ENCODE measurements at places on chromosomes 6 and 20.

GRCh38 chr6:10532392-10532791, 11.2 kb downstream of the GCNT2 start:
- DNase-seq: no peak

DNA sequence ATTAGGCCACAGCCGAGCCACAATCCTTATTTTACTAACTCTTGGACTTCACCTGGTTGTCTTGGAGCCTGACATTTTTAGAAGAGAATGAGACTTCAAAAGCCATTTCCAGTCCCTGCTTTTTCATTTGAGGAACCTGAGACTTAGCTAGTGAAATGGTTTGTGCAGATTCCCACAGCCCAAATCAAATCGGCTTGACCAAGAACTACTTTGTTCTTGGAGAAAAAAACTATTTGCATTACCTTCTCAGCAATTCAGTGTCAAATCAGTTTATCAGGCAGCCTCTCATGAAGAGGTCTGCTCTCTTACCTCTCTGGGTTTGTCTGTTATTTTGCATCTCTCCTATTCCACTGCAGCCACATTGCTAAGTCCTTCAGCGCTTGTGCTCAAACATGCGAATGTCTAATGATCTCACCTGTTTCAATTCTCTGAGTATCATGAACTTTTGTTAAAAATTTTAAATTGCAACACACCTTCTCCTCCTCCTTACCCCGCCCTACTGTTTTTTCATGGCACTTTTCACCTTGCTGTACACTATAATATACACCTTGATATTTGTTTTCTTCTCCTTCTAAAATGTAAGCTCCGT, 573 bp upstream of the IFNGR1 start:
- DNase-seq: no peak

- DNase-seq: no peak
Measured at GRCh38 chr6:168007592-168008338, 10.3 kb downstream of the KIF25 start.

DNA sequence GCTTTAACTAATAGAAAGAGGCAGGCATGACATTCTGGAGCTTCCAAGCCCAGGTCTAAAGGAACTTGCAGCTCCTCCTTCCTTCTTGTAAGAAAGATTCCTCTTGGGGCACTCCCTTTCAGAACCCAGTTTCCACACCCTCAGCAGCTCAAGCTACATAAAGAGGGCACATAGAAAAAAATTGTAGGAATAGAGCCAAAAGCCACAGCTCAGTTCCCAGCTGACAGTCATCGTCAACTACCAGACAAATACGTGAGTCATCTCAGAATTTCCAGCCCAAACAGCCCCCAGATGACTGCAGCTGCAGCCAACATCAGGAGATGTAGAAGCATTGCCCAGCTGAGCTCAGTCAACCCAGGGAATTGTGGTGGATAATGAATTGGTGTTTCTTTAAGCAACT, 349.8 kb upstream of the ARID1B start:
- DNase-seq: peak; percentile 7

DNA sequence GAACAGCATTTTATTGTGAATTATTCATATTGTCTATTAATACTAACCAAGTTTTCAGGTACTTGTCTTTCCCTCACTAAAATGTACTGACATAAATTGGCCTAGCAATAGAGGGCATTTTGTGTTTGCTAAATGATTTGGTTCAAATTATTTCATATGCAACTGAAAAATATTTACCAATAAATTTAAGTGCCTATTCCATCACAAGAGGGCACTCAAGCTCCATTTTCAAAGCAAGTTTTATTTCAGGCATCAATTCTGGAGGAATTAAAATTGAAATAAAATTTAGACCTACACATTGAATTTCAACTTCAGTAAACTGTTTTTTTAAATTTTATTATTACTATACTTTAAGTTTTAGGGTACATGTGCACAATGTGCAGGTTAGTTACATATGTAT, 114.3 kb upstream of the SYNCRIP start:
- DNase-seq: no peak

DNA sequence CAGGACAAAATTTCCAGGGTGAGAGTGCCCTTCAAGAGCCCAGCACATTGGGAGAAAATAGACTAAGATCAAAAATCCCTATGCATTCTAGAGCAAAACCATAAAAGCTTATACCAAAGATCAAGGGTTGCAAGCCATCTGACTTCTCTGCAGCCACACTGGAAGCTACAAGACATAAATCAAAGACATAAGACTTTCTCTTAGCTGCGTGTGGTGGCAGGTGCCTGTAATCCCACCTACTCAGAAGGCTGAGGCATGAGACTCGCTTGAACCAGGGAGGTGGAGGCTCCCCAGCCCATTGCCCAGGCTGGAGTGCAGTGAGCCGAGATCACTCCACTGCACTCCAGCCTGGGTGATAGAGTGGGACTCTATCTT, 91.9 kb upstream of the NXT1 start:
- no peak for DNase-seq

DNA sequence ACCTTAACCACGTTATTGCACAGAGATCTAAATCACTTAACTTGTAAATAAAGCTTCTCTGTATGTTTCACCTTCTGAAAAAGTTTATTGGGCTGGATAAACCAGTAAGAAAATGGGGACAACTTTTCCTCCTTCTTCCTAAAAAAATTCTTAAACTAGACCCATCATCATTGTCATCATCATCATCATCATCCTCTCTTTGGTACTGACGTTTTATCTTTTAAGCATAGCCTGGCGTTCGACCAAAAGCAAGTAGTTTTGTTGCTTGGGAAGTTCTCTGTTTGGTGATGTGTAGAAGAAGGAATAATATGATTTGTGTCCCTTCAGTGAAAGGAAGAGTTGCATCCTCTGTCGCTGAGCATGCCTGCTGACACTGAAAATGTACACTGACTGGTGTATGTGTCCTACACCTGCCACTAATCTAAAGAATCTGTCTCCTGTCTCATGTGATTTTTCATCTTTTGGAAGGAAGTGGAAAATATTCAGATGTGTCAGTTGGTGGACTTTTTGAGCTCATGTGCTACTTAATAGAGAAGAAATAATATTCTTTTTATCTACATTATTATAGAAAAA, 2.5 kb downstream of the CLVS2 start:
- DNase-seq: no peak

- no peak for DNase-seq
Measured at GRCh38 chr6:25012657-25013056, 76.9 kb upstream of the RIPOR2 start.

- no peak for DNase-seq
Measured at GRCh38 chr6:90214966-90215365, 81.7 kb downstream of the BACH2 start.

DNA sequence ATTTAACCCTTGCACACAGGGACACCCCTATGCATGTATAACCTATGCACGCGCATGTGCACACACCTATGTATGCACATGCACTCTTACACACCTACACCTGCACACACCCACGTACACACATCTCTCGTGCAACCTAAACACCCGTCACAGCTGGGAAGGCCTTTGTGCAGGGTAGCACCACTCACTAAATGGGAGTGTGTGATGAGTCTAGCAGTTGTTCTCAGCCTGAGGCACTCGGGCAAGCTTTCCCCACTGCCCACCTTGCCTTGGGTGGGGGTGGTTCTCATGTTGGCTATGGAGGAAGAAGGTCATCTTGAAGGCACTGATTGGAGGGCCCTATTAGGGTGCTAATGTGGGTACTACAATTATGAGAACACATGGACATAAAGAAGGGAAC, 85.8 kb downstream of the DLL1 start:
- no peak for DNase-seq

- DNase-seq: no peak
Measured at GRCh38 chr6:35357677-35358076, 15.3 kb downstream of the PPARD start.

DNA sequence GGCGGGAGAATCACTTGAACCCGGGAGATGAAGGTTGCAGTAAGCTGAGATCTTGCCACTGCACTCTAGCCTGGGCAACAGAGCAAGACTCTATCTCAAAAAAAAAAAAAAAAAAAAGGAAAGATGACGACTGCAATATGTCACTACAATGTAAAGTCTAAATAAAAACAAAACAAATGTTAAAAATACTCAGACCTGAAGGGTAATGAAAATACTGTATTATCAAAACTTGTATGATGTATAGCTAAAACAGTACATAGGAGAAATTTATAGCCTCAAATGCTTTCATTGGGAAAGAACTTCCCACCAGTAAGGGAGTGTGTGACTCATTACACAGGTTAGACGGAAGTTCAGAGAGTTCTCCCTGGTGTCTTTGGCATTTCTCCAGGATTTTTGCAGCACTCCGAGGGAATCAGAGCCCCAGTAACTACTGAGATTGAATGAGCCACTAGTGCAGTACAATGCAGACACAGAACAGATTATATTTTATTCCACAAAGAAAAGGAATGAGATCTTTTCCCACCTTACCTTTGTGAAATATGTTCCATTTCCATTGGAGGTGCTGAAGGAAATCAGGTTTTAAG, 12.5 kb upstream of the RALGAPB start:
- DNase-seq: no peak

DNA sequence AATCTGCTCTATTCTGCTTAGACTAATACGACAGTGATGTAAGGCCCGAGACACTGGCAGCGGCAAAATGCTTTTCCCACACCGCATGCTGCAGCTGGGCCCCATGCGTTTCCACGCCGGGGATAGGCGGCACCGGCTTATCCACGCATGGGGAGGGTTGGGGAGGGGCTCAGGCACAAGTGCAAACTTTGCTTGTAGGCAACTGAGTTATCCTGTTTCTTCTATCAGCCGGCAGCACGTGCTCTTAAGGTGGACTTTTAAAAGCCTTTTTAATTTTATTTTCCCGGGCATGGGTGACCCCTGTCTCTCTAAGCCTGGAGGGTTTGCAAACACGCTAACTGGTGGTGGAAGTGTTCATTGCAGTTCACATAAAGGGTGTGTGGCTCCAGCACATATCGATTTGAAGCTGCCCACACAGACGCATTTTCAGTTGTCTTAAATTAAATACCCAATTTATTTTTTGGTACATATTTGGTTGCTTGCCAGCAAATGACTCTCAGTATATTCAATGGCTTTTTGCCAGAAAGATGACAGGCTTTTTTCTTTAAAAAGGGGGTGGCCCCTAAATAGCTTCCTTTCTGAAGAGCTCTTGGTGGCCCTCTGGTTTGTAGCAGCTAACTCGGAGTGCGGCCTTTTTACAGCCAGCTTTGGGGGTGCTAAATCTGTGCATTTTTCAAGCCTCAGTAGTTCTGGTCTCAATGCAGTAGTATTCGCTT, 561.8 kb upstream of the AGPAT4 start:
- no peak for DNase-seq

GRCh38 chr6:3926150-3926482, 76.9 kb downstream of the FAM50B start:
- no peak for DNase-seq

GRCh38 chr6:37691904-37692806, 5.5 kb downstream of the MDGA1 start:
- DNase-seq: peak; percentile 87

DNA sequence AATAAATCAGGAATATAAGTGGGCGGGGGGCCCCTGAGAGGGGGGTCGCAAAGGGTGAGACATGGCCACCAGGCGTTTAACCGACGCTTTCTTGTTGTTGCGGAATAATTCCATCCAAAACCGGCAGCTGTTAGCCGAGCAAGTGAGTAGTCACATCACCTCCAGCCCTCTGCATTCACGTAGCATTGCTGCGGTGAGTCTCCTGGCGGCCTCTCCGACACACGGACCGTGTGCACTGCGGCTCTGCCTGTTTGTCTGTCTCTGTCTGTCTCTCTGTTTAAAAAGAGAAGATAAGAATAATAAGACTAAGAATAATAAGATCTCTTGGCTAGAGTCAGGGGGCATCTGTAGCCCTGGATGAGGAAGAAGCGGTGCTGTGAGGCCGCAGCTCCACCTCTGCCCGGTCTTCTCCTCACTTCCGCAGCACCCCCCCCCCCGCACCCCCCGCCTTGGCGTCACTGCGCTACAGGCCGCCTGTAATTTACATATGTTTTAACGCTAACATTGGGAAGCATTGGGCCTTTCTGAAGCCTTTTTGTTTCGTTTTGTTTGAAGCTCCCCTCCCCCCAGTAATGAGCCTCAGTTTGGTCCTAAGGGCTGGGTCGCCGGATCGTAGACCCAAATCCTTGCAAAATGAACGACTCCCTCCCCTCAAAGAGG, 993 bp downstream of the STX16 start:
- DNase-seq: peak; percentile 65

- DNase-seq: peak; percentile 25
Measured at GRCh38 chr20:16517946-16518783, 55.1 kb downstream of the KIF16B start.

GRCh38 chr6:132962936-132963868, 148.8 kb downstream of the RPS12 start:
- peak; percentile 73 for DNase-seq

- no peak for DNase-seq
Measured at GRCh38 chr20:48740292-48740649, 87.5 kb downstream of the PREX1 start.
